ENCODE measurements at places on chromosomes 2 and 18.
A peak's percentile ranks its signal among the peaks of the same experiment; 100 is the strongest.

DNA sequence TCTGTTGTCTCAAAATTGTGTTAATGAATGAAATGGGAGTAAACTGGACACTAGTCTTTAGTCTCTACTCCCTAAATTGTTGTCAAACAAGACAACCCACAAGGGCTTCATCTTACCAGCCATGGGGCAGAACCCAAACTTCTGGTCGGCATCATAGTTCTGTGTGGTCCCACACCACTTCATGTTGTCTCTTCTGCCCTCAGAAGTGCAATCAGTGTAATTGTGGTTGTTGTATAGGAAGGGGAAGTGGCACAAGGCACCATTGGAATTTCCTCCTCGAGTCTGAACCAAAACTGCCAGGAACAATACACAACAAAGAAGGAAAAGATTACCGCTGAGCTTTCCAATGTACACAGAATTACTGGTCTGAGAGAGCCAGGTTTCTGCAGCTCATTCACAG, 12.6 kb downstream of the FN1 start:
- DNase-seq, result no peak

GRCh38 chr2:134131681-134132489, 122.0 kb upstream of the MGAT5 start:
- DNase-seq, result no peak

- no peak for DNase-seq
Observed at GRCh38 chr18:30280861-30281470, 761.6 kb downstream of the DSC3 start.

DNA sequence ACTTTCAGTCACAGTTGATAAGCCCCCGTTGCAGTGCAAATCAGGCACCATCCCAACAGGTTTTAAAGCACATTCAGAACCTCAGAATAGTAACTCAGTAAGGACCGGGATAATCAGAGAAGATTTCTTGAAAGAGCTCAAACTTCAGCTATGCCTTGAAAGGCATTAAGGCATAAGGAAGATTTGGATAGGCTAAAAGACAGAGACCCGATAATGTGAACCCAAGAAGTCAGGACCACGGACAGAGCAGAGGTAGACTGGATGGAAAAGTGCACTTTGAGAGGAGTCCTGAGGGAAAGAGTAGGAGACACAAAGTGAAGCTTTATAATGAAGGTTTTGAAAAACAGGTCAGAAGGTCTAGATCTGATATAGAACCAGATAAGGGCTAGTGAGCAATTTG, 36.9 kb upstream of the KLF7 start:
- DNase-seq, result no peak

- DNase-seq, result no peak
Observed at GRCh38 chr18:31099450-31100230, 2.6 kb downstream of the DSC2 start.

GRCh38 chr2:99156891-99157290, 2.1 kb downstream of the LIPT1 start:
- DNase-seq, result no peak

DNA sequence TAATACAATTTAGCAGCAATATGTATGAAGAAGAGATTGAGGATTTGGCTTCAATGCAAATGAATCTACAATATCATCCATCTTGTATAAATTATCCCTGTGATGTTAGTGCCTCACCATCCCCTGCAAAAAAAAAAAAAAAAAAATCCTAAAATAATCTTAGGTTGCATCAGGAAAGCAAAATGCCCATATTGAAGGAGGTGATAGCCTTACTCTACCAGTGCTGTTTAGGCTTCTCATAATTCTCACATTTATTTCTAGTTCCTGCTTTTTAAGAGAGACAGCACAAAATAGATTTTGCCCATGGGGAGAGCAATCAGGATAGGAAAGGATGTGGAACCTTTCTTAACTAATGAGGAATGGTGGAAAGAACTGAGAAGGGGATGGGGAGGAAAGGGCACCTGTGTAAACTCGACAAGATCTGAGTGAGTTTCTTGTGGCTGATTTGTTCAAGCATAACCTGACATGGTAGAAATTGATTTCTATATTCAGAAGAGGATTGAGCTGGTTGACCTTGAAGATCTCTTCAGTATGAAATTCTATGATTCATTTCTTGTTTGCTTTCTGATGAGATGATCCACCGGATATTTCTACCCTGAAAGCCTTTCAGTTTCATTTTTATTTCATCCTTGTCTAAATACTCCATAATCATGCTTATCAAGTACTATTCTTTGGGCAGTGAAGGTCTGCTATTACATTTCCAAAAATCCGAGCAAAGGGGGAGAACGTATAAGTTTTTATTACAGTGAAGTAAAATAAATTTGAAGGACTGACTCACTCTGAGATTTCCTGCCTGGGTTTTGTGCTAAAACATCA, 391.2 kb downstream of the PTPRM start:
- no peak for DNase-seq

GRCh38 chr2:54610700-54611099, 112.8 kb upstream of the EML6 start:
- no peak for DNase-seq

DNA sequence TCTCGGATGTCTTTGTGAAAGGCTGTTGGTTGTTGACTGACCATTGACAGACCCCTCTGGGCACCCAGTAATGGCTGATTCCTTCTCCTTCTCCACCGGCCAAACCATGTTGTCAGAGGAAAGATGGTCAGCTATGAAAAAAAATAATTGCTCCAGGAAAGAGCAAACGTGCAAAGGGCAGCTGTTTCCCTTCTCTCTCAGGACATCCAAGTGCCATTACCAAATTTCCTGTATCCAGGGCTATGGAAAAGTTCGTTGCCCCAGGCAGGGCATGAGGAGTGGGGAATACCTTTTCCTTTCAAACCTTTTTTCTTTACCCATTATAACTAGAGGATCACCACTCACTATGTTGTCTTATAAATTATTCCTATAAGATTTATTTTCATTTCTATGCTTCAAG, 321.5 kb upstream of the HNRNPA3 start:
- DNase-seq, result no peak

GRCh38 chr2:240631548-240632305, 6.4 kb downstream of the GPR35 start:
- no peak for DNase-seq

- peak; percentile 6 for DNase-seq
Observed at GRCh38 chr2:108534584-108535356, 500 bp downstream of the LIMS1 start.

DNA sequence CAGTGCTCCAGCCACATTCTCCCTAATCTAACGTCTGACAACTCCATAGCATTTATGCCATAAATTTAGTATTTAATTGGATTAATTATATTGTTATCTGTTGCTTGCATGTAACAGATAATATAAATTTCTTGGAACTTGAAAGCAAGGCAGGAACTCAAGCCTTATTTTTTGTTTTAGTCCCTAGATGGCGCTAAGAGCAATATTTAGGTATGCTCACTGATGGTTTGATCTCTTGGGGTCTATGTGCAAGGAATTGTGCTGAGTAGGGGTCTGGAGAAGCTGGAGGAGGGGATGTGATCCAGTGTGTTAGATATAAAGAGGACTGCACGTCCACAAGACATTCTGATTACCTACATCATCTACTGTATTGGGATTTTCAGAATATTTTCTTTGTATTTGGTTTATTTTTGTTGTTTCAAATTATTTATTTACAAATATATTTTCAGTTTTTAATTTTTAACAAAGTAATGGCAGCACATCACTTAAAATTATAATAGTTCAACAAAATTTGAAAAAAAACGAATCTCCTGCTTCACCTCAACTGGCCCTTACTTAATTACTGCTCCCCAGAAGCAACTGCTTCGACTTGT, 32.8 kb downstream of the KATNAL2 start:
- no peak for DNase-seq

GRCh38 chr2:101623031-101623521, 74.4 kb upstream of the MAP4K4 start:
- no peak for DNase-seq

DNA sequence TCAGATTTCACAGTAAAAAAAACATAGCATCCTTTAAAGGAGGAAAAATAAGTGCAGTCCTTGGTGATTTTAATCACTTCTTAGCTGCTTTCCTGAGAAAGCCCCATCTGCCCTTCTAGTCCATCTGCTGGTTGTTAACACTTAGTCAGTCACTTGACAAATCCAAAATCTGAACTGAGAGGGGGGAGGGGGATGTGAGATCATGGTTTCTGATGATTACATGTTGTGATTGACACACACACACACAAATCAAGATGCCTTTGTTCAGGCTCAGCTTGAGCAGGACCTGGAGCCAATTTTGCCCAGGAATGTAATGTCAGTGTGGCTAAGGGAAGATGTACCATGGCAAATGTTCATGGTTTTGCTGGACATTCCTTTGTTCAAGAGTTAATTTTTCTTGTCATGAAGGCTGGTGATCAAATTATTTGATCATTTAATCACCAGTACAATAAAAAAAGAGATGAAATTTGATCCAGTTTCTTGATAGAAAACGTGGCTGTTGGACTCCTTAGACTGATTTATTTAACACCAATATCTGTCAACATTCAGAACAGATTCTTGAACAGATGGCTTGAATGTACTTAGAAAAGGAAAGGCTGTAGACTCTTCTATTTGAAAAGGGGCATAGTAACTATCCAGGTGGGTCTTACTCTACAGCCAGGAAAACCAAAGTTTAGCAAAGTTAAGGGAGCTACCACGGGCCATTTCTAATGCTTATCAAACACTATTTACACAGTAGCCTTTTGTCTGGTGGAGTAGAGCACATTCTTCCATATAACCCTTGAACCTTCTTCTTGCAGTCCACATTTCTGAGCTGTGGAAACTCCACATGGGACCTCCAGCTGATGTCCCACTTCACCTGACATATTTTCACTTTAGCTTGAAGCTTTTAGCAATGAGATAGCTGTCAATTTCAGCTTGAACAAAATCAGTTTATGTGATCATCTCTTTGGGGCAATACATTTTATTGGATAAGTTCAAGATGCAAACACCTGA, 408.7 kb downstream of the PIK3C3 start:
- no peak for DNase-seq

DNA sequence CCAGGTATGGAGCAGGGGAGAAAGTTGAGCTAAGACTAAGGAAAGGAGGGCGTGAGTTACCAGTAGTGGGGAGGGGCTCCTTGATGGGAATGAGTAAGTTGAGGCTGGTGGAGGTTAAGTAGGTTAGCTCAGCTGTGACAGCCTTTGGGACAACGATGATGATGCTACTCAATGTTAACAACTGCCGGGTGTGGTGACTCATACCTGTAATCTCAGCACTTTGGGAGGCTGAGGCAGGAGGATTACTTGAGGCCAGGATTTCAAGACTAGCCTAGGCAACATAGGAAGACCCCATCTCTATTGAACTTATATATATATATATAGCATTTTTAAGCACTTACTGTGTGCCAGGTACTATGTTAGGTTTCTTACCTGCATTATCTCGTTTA, 48.4 kb downstream of the HK2 start:
- DNase-seq, result no peak

DNA sequence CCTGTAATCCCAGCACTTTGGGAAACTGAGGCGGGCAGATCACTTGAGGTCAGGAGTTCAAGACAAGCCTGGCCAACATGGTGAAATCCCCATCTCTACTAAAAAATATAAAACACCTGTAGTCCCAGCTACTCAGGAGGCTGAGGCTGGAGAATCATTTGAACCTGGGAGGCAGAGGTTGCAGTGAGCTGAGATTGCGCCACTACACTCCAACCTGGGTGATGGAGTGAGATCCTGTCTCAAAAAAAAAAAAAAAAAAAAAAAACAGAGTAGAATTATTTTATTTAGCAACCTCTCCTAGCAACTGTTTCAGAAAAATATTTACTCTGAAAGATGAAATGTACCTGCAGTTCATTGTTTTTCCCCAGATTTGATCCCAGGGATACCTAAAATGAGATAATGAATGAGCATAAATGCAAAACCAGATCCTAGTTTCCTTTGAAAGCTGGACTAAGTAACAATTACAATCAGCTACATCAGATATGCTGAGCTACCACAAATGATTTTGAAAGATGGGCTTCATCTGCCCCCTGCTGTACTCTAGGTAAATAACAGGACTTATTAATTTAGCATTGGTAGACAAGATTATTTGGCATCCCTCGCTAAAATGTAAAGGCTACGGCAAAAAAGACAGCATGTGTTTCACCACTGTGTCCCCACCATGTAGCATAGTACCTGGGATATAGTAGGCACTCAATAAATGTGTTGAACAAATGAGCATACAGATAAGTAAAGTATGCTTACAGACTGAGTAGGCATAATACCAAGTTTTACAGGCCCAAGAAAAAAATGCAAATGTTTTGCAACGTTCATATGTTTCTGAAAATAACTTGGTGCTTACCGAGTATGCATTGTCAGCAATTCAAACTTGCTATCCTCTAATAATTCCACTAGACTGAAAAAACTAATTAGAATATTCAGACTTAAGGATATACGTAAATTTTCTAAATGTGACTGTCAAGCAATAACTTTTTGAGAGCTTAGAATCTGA, 102.5 kb downstream of the ATL2 start:
- no peak for DNase-seq

DNA sequence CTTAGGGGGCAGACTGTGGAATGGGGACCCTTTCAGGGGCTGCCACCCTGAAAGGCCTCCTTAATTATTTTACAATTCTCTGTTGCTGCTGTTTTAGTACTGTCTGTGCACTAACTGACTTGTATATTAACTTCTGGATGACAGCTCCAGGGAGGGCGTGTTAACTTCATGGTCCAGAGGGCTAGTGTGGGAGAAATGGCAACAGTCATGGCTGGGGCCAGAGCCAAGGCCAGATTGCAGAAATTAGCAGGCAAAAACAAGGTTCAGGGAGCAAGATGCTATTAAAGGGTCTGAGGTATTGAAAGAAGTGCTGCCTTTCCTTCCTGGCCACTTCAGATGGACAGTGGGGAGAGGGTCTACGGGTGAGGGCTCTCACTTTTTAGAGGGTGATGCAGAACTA, 9.1 kb downstream of the WIPF1 start:
- no peak for DNase-seq

GRCh38 chr2:15941871-15942710, 1.7 kb downstream of the MYCN start:
- DNase-seq, result no peak

GRCh38 chr2:65654496-65654895, 222.1 kb upstream of the SPRED2 start:
- no peak for DNase-seq

DNA sequence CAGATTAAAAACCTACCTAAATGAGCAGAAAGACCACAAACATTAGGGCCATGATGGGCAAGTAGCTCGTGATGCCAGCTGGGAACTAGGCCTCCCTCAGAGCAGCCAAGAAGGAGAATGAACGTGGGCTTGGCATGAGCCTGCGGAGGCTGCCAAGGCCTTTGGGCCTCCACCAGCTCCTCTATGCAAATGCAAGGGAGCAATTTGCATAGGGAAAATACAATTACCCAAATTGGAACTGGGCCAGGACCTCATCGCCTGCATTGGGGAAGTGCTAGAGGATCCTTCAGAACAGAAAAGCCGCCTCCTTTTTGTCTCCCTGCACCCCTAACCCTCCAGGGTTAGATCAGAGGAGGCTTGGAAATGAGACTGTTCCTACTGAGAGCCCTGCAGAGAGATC, 326.4 kb downstream of the SMAD2 start:
- no peak for DNase-seq

DNA sequence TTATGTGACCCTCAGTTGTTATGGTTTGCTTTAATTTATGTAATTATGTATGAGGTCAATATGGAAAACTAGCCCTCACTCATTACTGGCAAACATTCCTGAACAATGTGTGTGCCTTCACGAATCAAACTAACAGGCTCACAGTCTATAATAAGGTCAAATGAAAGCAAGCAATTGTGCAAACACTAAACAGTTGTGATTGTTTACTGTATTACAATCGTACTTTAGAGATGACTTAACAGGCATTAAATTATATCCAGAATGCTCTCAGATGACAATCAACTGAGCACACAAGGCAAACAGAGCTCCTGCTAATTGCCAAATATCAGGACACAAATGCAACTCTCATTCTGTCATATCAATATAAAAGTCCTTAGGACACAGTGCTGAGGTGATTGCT, 29.5 kb downstream of the COL5A2 start:
- no peak for DNase-seq

- no peak for DNase-seq
Observed at GRCh38 chr2:26982102-26982742, 11.8 kb downstream of the MAPRE3 start.

Measured in activated CD4-positive, CD25-positive, alpha-beta regulatory T cell (primary cell).